ENCODE measurements at places on chromosomes 6 and 20.
A peak's percentile ranks its signal among the peaks of the same experiment; 100 is the strongest.

- DNase-seq = no peak
Measured at GRCh38 chr6:136236466-136237293, 13.4 kb downstream of the MTFR2 start.

DNA sequence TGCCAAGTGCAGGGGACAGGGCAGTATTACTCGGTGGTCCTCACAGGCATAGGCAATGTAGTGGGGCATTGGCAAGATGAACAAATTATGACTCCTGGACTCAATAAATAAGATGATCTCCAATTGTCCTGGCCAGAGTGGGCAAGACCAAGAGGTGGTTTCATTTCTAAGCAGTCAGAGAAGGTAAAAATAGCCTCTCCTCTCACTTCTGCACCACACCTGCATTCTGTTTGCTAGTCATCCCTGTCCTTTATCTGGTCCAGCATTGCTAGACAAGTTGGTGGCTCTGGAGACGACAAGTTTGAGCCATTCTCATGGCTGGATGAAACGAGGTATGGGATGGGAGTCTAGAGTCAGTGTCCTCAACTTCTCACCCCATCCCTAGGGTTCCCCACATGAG is 83.0 kb downstream of the BANF2 start:
- DNase-seq = no peak

GRCh38 chr6:16278048-16278724 is 39.8 kb downstream of the GMPR start:
- no peak for DNase-seq

DNA sequence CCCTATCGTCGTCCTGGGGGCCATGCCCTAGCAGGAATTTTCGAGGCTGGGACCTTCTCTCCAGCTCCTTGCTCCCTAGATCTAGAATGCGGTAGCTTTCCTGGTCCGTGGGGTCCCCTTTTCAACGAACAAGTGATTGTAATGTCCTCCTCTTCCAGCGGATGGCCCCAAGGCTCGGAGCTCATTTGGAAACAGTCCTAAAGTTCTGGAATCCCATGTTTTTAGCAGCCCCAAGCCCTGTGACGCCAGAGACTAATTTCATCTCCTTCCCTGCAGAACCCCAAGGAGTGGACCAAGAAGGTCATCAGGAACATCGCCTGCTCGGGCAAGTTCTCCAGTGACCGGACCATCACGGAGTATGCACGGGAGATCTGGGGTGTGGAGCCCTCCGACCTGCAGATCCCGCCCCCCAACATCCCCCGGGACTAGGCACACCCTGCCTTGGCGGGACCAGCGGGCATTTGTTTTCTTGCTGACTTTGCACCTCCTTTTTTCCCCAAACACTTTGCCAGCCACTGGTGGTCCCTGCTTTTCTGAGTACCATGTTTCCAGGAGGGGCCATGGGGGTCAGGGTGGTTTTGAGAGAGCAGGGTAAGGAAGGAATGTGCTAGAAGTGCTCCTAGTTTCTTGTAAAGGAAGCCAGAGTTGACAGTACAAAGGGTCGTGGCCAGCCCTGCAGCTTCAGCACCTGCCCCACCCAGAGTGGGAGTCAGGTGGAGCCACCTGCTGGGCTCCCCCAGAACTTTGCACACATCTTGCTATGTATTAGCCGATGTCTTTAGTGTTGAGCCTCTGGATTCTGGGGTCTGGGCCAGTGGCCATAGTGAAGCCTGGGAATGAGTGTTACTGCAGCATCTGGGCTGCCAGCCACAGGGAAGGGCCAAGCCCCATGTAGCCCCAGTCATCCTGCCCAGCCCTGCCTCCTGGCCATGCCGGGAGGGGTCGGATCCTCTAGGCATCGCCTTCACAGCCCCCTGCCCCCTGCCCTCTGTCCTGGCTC is 48.5 kb downstream of the PYGB start:
- no peak for DNase-seq

DNA sequence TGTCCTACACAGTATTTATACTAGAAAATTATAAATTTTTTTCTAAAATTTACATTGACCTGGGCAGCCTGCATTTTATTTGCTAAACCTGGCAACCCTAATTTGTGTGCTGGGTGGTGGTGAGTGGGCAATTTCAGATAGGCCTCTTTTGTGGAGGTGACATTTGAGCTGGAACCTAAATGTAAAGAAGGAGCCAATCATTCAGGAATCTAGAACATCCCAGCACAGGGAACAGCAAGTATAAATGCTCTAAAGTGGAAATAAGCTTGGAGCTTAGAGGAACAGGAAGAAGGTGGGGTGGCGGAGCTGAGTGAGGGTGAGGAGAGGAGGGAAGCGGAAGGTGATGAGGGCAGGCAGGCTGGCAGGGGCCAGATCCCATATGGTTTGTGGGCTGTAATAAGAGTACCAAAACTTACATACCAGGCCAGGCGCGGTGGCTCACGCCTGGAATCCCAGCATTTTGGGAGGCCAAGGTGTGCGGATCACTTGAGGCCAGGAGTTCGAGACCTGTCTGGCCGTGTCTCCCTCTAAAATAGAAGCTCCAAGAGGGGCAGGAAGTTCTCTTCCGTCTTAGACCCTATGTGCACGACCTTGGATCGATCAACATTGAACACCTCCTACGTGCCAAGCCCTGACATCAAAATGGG is 549 bp upstream of the CSE1L start:
- peak; percentile 14 for DNase-seq

DNA sequence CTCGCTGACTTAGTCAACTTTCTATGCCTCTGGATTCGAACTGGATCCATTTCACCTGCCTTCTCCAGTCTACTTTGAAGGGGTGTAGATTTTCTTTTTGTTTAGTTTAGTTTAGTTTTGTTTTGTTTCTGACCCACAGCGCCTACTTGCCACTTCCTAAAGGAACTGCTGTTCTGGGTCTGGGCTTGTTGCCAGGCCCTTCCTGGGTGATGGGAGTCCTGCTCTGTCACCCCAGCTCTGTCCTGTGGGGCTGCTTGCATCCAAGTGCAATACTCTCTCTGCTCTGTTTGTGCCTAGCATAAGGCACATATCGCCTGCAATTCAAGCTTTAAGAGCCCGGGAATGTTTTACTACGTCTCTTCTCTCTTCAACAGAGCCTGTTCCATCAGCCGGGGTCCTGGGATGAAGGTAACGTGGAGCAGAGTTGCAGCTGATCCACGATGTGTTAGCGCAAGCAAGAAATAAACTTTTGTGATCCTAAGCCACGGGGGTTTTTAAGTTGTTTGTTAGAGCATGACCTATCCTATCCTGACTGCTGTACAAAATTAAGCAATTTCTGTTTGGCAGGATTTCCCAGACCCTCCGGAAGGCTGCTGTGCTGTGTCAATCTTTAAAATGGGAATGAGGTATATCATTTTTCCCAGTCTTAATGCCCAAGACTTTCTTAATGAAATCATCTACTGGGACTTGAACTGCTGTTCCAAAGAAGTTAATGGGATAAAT is 30.9 kb upstream of the TAGAP start:
- no peak for DNase-seq

- DNase-seq = no peak
Measured at GRCh38 chr20:3072530-3073250, 1.3 kb downstream of the OXT start.

- DNase-seq = no peak
Measured at GRCh38 chr20:42572320-42573016, 617.2 kb downstream of the PTPRT start.

- no peak for DNase-seq
Measured at GRCh38 chr6:3419624-3420272, 37.1 kb downstream of the SLC22A23 start.

- DNase-seq = no peak
Measured at GRCh38 chr6:41373627-41373918, 38.2 kb downstream of the NCR2 start.

- DNase-seq = no peak
Measured at GRCh38 chr20:48141660-48142515, 356.6 kb upstream of the SULF2 start.

- no peak for DNase-seq
Measured at GRCh38 chr6:160129881-160130615, 8.4 kb downstream of the SLC22A1 start.

DNA sequence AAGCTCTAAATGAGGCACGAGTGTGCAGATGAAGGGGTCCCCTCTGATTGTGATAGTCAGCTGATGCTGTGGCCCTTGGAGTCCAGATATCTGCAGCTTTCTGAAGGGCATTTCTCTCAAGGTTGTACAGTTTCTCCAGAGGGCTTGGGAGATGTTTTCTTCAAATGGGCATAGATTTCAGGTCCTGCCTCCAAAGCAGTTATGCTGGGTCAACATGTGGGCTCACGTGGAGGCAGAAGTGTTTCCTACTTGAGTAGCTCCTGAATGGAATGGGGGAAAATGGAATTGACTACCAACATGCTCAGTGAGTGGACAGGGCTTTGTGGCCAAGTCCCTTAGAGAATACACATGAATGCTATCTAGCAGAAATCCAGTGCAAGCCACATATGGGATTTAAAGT is 360.7 kb downstream of the SAMD5 start:
- DNase-seq = no peak

DNA sequence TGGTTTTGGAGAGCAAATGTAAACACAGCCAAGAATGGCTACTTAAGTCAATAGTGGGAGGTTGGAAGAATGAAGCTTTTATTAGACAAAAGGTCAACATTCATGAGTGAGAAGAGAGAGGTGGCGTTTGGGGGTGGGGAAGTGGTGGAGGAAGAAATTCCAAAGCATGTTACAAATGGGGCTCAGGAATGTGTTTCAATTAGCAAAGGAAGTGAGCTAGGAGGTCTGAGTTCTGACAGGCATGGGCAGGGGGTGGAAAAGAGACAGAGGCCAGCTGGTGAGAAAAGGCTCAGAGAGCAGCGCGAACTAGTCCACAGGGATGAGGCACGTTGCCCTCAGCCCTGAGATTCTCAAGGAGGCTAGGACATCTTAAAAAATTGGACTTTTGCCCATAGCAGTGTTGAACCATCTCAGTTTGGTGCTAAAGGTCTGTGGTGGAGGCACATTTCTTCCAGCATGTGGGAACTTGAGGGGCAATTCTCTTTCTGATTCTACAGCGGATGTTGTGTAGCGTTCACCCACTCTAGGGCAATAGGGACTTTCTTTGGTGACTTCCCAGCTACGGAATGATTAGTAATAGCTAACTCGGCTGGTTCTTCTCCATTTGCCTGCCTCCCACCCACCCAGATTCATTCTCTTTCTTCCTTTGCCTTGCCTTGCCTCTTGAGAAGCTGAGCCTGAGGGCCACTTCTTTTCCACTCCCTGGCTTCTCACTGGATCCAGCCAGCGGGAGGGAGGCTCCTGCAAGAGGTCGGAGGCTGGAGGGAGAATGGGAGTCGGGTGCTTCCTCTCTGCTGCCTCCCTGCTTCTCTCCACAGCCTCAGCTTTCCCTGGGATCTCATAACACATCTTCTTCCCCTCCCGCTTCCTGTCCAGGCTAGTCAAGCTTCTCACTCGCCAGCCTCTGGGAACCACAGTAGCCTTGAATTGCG is 45.1 kb upstream of the NEDD9 start:
- peak; percentile 41 for DNase-seq

- no peak for DNase-seq
Measured at GRCh38 chr6:167103041-167103891, 19.6 kb upstream of the CCR6 start.

- no peak for DNase-seq
Measured at GRCh38 chr6:86500035-86500434, 437.3 kb upstream of the HTR1E start.

DNA sequence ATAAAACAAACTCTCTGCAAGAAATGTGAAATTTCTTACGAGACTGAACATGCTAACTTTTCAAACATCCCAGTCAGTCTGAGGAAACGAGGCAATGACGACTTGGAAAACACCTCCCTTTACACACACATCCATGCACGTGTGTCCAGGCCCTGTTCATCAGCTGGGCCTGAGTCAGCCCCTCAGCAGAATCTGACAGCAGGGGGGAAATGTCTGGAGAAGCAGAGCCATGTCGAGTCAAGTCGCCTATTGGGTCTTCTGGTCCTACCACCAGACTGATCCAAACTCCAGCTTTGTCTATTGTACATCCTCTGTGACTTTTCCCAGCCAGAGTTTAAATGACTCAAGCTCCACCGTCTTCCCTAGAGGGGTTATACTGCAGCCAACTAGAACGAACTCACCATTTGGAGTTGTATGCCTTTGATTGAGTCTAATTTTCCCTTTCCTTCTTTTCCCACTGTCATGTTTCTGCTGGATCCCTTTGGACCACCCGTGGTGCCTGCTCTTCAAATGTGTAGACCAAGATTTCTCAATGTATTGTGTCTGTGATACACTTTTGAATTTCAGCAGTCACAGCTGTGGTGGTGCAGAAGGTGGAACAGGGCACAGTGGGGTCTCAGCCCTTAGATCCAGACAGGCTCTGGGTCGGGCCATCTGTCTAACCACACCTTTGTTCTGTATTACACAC is 254.0 kb downstream of the CDC5L start:
- DNase-seq = no peak

DNA sequence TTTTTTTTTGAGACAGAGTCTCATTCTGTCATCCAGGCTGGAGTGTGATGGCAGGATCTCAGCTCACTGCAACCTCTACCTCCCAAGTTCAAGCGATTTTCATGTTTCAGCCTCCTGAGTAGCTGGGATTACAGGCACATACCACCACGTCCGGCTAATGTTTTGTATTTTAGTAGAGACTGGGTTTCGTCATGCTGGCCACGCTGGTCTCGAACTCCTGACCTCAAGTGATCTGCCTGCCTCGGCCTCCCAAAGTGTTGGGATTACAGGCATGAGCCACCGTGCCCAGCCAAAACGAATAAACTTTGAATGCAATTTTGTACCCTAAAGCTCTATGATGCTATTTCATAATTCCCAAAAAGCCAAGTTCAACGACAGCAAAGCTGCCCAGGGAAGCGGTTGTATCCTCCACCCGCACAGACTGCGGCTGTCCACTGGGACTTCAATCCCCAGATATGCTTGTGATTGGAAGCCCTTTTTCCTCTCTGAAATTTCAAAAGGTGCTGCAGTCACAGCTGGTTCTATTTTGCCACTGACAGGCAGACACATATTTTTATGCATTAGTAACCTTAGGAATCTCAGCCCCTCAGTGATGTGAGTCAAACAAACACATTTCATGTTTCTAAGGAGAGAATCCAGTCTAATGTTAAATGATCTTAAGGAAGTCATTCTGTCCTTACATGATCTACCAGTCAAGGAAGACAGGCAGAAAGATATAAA is 8.7 kb upstream of the RAMACL start:
- DNase-seq = no peak

DNA sequence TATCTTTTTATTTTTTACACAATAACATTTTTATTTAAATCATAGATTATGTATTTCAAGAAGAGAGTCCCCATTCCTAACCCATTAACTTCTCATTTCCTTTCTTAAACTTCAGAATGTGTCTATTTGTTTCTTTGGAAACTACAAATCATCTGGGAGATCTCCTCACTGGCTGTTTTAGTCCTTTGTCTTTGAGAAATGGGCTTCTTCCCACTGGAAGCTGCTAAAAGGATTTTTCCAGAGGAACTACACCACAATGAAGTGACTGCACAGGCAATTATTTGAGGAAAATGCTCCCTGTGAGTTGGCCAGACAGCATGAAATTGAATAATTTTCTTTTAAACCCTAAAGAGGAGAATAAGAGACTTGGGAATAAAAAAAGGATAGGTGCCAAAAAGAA is 119.1 kb downstream of the TENT5A start:
- DNase-seq = no peak

Measured in stimulated activated naive CD4-positive, alpha-beta T cell treated with Interleukin-2 at 50 U/mL for 16 hours (primary cell).